ENCODE measurements at places on chromosomes 1 and 21. TPM values are rescaled to one million over a fixed set of nuclear protein-coding genes. Genes with fewer than 3 reads are reported as not detected.

Gene USH2A
- total RNA-seq, result not detected

Gene TMEM125
- total RNA-seq, result 2.3 TPM

Gene PLEKHG5
- 57.3 TPM for total RNA-seq

Gene SFN
- total RNA-seq, result 2,642 TPM

Gene WDR64
- total RNA-seq, result not detected

Gene MAEL
- total RNA-seq, result not detected

Gene CFAP57
- 0.92 TPM for total RNA-seq

Gene NIT1
- 45.9 TPM for total RNA-seq

Gene CHIT1
- not detected for total RNA-seq

DNA sequence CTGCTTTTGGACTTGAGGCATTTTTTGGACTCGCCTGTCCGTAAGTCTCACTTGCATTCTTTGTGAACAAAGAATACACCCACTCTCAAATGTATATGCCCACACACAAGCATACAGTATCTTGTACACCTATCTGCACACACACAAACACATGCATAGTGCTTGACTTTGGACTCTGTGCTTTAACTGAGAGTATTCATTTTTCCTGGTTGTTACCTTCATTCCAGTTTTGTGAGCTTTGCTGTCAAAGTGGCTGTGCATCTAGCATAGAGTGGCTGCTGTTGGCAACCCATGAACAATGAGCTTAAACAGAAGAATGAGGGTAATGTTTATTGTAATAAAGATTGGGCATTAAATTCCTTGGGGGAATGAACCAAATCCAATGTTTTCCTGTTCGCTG is 199.0 kb downstream of the PDE4B start:
- no peak for DNase-seq

GRCh38 chr1:118077331-118078045 is 107.5 kb downstream of the SPAG17 start:
- DNase-seq, result no peak

DNA sequence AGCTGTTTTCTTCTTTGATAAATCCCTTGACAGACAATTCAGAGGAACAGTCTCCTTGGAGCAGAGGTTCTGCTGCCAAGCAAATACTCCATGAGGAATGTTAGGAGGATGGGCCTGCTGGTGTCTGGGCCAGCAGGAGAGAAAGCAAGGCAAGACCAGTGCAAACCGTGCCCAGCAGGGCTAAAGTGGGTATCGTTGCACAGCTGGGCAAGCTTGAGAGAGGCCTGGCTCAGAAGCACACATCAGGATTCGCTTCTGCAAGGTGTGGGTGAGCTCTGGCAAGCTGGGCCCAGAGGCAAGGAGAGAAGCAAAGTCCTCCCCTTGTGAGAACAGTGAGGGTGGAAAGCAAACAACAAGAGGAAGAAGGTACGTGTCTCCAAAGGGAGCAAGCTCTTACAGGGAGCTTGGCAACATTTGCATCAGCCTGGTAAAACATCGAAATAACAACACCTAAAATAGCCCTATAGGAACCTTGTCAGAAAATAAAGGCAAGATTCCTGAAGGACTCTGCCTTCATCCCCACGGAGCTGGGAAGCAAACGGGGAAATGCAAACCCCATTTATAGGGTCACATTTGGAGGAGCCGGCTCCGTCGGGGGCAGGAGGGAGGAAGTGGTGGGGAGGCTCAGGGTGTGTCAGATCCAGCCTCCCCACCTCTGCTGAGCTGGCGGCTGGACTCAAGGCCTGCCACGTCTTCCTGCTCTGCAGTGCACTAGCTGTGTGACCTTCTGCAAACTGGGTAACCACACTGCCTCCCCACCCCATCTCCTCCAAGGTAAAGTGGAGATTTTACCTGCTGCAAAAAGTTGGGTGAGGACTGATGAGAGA is 62.3 kb upstream of the HIVEP3 start:
- no peak for DNase-seq

DNA sequence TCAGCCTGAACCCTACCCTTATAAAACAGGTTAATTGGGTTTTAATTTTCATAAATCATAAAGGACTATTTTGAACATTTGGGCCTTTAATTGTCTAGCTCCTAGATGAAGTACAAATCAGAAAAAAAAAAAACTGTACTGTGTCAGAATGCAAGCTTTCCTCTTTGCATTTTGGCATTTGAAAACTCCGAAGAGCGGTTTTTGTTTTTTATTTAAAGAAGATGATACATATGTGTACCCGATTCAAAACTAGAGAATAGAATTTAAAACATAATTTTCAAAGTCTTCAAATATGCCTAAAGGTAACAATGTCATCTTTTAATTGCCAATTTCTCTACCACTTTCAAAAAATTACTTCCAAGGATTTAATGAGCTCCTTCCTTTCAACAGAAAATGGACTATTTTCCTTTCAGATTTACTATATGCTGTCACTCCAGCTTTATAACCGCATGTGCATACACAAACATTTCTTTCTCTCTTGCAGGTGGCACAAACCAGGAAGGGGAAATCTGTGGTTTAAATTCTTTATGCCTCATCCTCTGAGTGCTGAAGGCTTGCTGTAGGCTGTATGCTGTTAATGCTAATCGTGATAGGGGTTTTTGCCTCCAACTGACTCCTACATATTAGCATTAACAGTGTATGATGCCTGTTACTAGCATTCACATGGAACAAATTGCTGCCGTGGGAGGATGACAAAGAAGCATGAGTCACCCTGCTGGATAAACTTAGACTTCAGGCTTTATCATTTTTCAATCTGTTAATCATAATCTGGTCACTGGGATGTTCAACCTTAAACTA is 33.7 kb downstream of the MRPL39 start:
- peak; percentile 96 for DNase-seq

DNA sequence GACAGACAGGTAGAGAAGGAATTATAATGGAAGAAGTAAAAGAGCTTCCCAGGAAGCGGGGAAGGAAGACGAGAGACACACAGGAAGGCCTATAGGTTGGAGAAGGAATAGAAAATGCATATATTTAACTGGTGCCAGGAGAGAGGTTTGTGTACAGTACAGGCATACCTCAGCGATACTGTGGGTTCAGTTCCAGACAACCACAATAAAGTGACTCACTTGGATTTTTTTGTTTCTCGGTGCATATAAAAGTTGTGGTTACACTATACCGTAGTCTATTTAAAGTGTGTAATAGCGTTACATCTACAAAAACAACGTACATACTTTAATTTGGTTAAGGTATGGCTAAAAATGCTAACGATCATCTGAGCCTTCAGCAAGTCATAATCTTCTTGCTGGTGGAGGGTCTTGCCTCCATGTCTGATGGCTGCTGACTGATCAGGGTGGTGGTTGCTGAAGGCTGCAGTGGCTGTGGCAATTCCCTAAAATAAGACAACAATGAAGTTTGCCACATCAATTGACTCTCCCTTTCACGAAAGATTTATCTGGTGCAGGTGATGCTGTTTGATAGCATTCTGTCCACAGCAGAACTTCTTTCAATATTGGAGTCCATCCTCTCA is 16.0 kb downstream of the YARS1 start:
- peak; percentile 71 for DNase-seq

- no peak for DNase-seq
Measured at GRCh38 chr1:248853663-248854375, 5.1 kb downstream of the ZNF692 start.

DNA sequence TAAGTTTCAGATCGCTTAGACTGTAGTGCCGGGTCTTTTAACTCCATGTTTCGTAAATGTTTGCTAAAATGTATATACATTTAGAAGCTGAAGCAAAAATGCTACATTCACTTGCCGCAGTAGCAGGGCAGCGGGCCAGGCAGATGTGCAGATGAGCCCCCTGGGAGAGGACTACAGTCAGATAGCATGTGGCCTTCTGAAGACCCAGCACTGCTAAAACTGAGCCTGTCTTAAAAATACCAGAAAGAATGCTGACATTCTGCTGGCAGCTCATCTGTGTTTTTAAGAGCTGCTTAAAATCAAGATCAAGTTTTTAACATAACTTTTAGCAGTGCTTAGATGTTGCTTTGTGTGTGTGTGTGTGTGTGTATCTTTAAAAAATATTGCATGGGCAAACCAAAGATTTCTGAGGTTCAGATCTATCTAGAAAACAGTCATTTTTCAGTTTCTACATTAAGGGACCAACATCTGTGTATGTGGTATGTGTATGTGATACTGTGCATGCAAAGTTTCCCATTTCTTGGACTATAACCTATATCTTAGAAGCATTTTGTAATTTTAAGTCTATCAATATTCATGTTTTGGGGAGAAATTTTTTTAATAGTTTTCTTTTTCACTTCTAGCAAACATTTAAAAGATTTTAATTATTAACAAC is 31.7 kb downstream of the CHRM3 start:
- no peak for DNase-seq

DNA sequence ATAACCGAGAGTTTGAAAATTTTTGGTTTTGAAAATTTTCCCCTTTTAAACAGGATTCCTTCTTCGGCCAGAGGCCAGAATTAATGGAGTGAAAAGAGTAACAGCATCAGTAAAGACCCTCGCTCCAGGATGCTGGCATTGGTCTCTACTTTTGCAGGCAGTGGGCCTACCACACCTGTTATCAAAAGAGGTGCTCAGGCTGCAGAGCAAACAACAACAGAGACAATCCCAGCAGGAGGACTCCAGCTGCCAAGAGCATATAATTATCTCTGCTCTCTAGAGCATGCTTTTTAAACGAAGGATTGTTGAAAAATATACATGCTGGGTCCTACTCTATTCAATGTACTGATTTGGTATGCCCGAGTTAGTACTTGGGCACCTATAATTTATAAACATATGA is 1048.5 kb downstream of the PLA2G4A start:
- DNase-seq, result no peak

GRCh38 chr21:26637201-26637745 is 64.2 kb upstream of the CYYR1 start:
- DNase-seq, result no peak

DNA sequence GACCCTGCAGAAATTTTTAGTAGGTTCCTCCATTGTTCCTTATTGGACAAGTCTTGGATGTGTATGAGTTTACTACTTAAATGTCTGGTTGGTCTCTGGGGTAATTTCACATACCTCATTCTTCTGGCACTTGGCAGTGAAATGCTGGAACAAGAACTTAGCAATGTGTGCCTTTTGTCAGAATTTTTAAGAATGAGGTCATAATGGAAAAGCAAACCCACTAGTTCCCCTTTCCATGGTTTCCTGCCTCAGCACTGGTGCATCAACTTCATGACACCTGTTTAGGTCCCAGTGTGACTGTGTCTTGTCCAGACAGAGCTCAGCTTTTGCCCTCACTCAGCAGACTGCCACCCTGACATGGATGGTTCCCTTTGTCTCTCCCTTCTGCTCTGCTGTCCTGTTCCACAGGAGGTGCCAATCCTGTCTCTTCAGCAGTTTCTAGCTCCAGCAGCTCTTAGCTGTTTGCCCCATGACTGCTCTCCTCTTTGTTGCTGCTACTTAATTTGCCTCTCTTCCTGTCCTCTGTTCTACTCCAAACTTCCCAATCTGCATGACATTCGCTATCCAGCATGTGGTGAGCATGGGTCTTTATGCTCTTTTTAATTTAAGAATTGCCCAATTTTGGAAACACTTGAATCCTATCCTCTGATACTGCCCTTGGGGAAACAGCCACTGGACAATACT is 135.6 kb downstream of the CYYR1 start:
- DNase-seq, result peak; percentile 61

DNA sequence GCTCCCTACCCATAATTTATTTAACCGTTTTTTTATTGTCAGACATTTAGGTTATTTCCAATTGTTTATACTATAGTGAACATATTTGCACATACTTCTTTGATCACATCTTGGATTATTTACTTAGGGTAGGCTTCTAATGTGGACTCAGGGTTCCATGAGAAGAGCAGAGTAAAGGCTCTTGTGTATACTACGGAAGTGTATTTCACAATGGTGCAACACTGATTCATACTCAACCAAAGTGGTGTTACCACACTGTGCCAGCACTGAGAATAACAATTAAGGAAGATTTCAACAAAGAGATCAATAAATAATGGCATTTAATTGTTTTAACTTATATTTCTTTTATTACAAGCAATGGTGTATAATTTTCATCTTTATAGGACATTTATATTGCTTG is 251.2 kb downstream of the ZNF326 start:
- no peak for DNase-seq

GRCh38 chr1:1088029-1088800 is 14.1 kb upstream of the RNF223 start:
- no peak for DNase-seq

- DNase-seq, result no peak
Measured at GRCh38 chr1:115164484-115164883, 75.2 kb upstream of the TSPAN2 start.

GRCh38 chr21:41466024-41466820 is 40.2 kb downstream of the MX1 start:
- DNase-seq, result no peak

GRCh38 chr1:162087111-162087510 is 17.6 kb downstream of the NOS1AP start:
- DNase-seq, result no peak

- DNase-seq, result no peak
Measured at GRCh38 chr1:3669971-3670431, 17.7 kb downstream of the TP73 start.

GRCh38 chr1:46630719-46631118 is 14.1 kb upstream of the MOB3C start:
- no peak for DNase-seq

DNA sequence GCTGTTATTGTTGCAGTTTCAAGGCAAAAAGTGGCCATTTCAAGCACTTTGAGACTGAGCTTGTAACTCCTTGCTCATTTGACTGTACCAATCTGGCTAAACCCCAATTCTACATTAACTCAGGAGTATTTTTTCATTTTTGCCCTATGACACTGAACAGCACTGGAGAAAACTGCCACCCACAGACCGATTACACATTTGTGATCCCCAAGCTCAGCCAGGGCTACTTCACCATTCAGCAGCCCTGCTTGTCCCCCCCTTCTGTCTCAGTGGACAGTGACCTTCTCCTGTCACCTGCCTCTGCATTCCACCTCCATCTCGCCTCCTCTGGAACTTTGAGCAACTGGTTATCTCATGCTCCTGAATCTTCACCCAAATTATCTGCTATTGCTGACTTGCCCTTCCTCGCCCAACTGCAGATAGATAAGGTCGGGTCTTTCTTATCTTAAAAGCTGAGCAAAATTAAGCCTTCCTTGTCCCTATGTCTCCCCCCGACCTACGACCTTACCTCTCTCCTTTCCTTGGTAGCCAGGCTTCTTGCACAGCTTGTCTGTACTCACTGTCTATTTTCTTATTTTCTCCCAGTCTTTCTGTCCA is 25.3 kb downstream of the SPATA46 start:
- no peak for DNase-seq

- no peak for DNase-seq
Measured at GRCh38 chr1:179228783-179229213, 679 bp downstream of the ABL2 start.

- no peak for DNase-seq
Measured at GRCh38 chr21:46193829-46194373, 9.6 kb upstream of the SPATC1L start.

All from foreskin keratinocyte (primary cell).